Retinal pigment epithelial cell (primary cell): ENCODE measurements at places on chromosomes 1 and 21.

GRCh38 chr1:59994302-59995198 is 68.0 kb upstream of the CYP2J2 start:
- DNase-seq = peak; percentile 98

- no peak for DNase-seq
Observed at GRCh38 chr1:2344744-2345296, 46.5 kb downstream of the MORN1 start.

DNA sequence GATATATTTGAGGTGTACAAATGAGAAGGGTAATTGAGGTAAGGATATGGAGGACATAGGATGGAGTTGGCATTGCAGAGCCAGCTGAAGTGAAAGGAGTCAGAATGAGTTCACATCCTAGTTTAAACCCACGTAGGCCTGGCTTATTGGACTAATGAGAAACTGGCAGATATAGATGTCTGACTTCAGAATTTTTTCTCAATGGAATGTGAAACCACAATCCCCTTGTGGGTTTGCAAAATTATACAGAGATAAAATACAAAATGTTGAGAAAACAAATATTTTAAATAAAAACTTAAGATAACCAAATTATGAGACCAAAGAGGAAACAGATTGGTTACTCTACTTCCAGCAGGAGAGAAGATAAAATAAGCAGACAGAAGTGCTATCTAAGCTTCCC is 277.4 kb upstream of the LRRC7 start:
- DNase-seq = peak; percentile 81

DNA sequence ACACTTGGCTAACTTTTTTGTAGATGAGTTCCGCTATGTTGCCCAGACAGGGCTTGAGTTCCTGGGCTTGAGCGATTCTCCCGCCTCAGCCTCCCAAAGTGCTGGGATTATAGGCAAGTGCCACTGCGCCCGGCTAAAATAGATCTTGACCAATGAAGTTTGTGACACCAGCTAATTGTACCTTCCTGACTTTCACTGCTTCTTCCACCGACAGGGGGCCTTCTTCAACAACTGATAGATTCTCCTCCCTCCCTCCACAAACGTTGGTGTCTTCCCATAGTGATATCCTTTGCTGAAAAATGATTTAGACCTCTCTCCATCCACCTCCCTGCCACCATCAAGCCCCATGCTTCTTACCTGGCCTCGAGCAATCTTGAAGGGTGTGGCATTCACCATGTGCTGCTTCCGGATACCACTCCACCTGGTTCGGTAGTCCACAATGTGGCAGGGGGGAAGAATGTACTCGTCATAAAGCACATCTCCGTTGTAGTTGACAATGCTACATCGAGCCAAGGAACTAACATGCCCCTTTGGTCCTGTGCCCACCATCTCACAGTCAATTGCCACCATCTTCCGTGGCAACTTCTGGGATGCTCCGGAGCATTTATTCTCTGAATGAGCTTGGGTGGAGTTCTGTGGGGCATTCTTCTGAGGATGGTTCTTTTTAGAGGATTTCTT is 1.6 kb upstream of the METTL25B start:
- no peak for DNase-seq

DNA sequence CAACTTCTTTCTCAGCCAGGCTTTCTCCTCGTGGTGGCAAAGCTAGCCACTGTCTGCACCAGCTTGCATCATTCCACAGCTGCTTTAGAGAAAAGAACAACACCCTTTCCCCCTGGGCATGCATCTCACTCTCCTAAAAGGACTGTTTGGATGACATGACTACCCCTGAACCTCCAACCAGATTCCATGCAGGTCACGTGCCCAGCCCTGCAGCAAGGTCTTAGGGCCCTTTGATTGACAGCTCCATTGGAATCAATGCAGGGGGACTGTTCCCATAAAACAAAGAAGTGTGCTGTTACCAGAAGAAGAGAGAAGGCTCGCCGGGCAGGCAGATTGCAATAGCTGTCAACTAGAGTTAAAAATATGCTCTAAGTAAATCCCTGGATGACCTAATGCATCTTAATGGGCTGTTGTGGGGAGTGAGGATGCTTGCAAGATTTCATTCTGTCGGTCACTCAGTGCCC is 24.4 kb downstream of the KCNA2 start:
- DNase-seq = no peak

DNA sequence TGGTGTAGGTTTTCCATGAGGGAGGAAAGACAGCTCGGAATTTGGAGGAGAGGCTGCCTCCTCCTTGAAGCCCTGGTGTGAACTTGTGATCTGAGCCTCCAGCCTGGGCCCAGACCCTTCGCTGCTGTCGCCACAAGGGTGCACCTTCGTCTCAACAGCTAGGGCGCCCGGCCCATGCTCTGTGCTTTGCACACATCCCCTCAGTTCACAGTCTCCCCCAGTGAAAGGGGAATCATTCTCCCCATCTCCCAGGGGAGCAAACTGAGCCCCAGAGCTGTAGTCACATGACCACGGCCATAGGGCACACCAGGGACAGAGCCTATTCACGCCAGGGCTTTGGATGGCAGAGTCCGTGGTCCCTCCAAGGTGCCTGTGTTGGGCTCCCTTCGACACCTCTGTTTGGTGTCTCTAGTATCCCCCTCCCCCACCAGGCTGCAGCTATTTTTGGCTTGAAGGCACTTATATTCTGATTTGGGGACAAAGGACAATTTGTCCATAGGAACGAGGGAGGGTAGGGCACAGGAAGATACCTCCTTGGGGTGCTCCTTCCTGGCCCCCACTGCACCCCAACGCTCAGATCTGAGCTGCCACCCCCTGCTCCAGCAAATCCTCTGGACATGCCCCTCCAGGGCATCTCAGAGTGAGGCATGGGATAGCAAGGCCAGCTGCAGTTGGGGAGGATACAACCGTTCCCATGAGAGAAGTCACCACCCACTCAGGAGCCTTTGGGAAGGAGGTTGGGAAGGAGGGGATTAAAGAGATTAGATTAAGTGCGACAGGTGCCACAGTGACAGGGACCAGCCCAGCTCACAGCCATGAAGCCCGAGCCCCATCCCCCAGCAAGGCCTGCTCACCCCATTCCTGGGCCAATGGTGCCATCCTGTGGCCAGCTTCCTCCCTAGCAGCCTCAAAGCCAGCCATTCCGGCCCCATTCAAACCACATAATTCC is 15.7 kb downstream of the MATN1 start:
- no peak for DNase-seq

- peak; percentile 68 for DNase-seq
Observed at GRCh38 chr1:9717193-9718005, 65.9 kb downstream of the PIK3CD start.

DNA sequence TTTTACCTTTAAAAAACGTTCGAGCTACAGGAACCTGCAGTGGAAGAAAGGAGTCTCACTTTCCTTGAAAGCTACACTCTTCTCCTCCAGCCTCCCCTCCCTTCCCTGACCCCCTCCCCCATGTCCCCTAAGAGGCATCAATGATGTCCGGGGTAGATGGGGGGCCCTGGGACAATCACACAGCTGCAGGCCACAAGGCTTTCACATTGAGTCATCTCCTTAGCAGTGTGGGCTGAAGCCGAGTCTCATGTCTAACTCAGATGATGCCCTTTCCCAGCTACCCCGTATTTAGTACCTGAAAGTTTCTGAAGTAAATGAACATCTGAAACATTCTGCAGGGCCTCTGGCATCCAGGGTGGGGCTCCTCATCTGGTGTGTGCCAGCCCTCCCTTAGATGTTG is 6.3 kb upstream of the GPR25 start:
- DNase-seq = no peak

DNA sequence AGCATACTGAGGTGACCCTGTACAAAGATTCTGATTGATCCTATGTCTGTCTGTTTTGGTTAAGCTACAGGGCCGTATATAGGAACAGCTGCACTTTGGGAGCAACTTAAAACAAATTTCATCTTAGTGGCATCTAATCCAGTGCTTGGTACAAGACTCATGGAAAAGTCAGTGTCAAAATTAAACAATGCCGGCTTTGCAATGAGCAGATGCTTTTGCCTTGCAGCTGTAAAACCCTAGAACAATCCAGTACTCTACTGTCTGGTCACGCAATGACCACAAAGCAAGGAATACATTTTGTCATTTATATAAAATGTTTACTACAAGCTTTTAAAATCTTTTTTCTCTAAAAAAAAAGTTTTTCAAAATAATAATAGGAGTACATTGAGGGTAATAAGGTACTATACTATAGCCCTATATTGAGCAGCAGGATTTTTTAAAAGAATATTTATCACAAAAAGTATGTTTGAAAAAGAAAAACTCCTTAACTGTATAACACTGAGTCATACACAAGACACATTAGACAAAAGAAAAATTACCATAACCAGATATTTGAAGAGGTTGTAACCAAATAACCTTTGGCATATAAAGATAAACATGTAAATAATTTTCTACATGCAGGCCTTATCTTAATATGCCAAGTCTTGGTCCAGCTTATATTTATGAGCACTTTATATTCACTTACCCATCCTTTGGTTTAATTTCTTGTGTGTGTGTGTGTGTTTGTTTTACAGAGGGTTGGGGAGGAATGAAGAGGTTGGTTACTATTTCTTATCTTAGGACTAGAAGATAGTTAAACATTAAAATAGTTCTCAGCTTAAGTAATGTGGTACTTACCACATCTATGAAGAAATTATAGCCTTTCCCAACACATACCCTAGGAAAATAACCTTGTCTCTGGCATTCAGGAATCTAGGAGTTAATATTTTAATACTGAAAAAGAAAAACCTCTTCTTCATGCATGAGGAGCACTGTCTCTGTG is 262.3 kb downstream of the FAF1 start:
- DNase-seq = no peak

DNA sequence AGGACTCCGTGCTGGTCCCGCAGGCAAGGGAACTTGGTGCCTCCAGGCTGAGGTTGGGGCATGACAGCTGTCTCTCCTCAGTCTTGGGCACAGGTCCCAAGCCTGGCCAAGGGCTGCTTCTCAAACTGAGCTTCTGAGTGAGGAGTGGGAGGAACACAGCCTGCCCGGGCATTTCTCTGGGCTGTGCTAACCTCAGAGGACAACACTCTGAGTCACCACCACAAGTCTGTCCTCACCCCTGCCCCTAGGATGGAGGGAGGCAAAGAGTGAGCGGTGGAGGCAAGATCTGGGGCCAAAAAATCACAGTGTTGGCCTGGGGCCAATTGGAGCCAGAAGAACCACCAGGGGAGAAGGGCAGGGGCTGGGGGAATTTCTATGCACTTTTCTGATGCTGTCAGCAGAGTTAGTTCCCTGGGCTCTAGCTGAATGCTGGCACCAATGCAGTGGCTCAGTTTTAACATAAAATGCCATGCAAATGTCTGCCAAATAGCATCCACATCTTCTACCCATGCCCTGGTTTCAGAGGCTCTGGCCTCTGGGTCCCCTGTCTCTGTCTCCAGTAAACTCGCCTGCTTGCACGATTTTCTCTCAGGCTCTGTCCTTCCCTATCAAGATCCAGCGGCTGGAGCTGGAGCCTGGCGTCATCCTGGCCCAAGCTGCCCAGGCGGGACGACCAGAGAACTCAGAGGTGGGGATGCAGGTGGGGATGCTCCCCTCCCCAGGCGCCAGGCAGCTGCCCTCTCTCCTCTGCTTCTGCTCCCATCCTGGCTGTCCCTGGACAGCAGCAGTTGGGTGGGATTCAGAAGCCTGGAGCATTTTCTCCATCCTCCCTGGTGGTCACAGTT is 11.0 kb upstream of the CDK18 start:
- peak; percentile 68 for DNase-seq

GRCh38 chr1:76291191-76291590 is 216.6 kb downstream of the ST6GALNAC3 start:
- no peak for DNase-seq

GRCh38 chr1:241462391-241462790 is 57.2 kb downstream of the FH start:
- DNase-seq = no peak

DNA sequence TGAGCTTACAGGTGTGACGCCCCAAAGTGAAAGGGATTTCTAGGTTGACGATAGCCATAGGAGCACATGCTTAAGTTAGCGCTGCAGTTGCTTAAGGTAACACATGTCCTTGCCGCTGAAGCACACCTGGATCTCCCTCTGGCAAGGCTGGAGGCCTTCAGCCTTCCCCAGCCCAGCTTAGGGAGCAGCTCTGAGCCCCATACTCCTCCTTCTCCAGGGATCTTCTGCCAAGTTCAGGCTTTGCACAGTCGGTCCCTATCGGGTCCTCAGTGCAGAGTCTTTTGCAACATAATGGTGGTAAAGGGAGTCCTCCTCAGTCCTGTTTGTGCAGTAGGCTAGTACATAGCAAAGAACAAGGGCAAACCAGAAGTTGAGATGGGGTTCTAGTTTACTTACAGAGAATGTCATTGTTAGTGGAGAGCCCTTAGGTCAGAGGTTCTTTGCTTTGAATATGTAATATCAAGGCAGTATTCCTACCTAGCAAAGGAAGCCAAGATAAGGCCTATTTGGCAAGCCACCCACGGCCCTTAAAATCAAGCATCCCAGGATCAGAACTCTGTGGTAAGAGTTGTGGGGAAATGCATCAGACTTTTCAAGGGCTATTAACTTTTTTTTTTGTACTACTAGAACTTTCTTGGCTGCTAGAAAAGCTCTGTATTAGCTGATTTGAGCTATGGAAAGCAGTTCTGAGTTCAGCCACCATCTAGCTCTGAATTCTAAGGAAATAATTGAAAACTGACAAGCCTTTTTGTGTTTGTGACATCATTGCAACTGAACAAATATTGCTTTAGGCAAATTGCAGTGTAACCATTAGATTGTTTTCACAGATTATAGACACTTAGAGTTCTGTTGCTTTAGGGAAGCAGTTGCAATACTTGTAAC is 1.4 kb downstream of the EVA1C start:
- no peak for DNase-seq

- DNase-seq = no peak
Observed at GRCh38 chr1:247905910-247906503, 10.6 kb downstream of the OR2W3 start.
